ENCODE measurements at places on chromosomes 3 and 15. TPM values are rescaled to one million over a fixed set of nuclear protein-coding genes. Genes with fewer than 3 reads are reported as not detected.

DNA sequence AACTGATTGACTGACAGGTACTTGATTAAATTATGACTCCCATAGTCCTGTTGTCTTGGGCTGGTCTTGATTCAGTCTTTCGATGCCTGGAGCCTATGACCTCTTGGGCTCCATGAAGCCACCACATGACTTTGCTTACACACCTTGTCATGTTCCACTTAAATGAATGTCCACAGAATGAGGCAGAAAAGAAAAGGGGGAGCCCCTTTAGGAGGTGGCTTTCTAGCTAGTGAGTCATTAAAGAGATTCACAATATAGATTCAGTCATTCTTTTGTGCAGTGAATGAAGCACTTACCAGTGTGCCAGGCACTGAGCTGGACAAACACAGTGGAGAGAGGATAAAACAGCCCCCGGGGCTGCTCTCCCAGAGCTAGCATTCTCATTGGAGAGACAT is 17.1 kb downstream of the VIPR1 start:
- no peak for DNase-seq

GRCh38 chr3:161600173-161600572 is 103.6 kb downstream of the OTOL1 start:
- DNase-seq: no peak

DNA sequence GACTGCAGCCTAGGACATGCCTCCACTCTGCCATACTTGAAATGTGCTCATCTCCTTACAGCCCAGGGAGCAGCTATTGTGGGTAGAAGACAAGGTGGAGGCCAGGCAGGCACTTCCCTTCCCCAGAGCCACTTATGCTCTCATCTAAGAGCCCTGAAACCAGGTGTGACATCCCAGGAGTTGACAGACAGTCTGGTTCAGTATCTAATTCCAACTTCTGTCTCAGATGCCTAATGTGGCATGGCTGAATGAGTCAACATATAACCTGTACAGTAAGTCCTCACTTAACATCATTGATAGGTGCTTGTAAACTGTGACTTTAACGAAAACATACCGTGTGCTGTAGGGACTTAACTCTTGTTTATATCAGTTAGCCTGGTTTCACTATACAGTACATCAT is 1.2 kb upstream of the CAPN3 start:
- DNase-seq: no peak

Gene SLC35G2
- total RNA-seq: 4.2 TPM

Gene MAP1A
- total RNA-seq: 0.88 TPM

Gene CCDC39
- total RNA-seq: not detected

Gene TMCO5A
- total RNA-seq: not detected
